ENCODE measurements at places on chromosomes 7 and 10.
A peak's percentile ranks its signal among the peaks of the same experiment; 100 is the strongest.

- no peak for DNase-seq
Measured at GRCh38 chr7:35797311-35797710, 3.5 kb upstream of the SEPTIN7 start.

GRCh38 chr10:86693721-86694369 is 25.5 kb downstream of the LDB3 start:
- DNase-seq = no peak

GRCh38 chr10:42645103-42645502 is 6.7 kb upstream of the ZNF33B start:
- DNase-seq = no peak

DNA sequence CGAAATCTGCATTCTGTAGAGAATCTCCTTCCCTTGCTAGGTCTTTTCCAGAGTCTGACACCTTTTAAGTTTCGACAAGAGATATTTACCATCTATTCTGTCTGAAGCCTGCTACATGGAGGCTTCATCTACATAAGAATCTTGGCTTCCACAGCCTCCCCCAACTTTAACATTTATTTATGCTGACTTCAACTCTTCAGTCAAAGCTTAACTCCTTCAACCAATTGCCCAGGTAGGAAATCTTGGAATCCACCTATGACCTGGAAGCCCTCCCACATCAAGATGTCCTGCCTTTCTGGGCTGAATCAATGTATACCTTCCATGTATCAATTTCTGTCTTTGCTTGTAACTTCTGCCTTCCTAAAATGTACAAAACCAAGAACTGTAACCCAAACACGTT is 54.7 kb downstream of the MINPP1 start:
- no peak for DNase-seq

GRCh38 chr7:12686234-12686890 is 1.1 kb upstream of the ARL4A start:
- DNase-seq = peak; percentile 61

DNA sequence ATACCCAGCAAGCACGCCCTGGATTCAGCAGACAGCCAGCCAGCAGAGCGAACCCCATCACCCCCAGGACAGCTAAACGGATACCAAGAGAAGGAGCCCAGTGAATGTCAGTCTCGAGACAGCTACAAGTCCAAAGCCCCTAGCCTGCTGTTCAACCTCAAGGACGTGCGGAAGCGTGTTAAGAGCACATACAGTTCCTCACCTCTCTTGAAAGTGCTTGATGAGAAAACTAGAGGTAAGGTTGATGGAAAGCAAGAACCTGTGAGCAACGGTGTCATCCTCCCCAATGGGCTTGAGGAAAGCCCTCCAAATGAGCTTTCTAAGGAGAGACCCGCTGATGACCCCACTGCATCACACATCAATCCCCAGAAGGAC is 24.9 kb downstream of the C10orf71 start:
- DNase-seq = no peak

GRCh38 chr7:107100824-107101223 is 56.3 kb downstream of the PRKAR2B start:
- DNase-seq = no peak

DNA sequence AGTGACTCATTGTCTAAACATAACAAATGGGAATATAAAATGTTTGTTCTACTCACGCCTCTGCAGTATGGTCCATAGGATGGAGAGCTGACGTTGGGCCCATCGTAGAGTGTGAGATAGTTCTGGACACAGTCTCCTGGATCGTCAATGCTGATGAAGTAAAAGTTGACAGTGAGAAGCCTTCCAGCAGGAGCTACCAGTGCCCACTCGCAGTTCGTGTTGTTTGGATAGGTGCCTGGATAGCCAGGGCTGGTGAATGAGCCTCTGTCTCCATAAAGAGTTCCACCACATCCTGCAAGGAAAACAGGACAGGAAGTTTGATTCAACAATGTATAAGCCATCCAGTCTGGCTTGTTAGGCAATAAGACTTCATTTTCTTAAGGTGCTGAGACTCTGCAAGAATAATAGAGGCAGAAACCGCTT is 79.6 kb downstream of the OR13A1 start:
- no peak for DNase-seq

- DNase-seq = no peak
Measured at GRCh38 chr10:77005871-77006270, 631.7 kb downstream of the KCNMA1 start.

DNA sequence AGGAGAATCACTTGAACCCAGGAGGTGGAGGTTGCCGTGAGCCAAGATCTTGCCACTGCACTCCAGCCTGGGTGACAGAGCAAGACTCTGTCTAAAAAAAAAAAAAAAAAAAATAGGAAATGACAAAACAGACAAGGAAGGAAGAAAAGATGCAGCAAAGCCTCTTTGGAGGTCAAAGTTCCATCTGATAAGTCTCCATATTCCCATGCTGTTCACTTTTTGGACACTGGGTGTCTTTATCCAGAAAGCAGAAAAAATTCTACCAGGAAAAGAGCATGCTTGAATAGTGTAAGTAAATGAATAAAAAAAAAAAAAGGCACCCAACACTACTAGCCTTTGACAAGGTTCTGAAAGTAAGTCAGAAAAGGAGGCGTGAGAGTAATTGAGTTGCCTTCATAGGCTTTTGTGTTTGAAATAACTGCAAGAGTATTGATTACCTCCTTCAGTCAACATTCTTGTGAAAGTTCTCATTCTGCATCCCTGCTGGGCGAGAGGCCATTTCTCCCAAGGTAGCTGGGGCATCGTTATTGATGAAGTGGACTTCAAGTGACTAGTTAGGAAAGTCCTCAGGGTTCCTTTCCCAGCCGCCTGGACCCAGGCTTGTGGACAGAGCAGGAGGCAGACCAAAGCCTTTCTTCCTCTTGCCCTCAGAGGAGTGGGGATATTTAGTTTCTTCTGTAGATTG is 133.3 kb upstream of the KIF5B start:
- DNase-seq = no peak

DNA sequence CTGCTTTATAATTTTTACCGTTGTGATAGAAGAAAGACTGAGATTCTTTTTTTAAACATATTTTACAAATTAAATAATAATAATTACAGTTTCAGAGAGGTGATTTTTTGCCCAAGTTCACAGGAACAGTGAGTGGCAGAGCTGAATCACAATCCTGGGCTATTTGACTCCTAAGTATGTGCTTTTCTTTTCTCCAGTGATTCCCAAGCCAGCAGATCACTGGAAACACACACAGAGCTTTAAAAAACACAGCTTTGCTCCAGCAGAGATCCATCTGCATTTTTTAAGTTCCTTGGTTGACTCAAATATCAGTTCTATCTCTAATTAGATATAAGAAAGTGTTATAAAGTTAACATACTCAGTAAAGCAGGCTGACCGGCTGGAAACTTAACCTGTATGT is 69.0 kb downstream of the AHR start:
- DNase-seq = no peak

- DNase-seq = no peak
Measured at GRCh38 chr7:2730846-2731770, 43.1 kb downstream of the AMZ1 start.

- DNase-seq = no peak
Measured at GRCh38 chr10:46264737-46265368, 21.9 kb upstream of the ANTXRL start.

DNA sequence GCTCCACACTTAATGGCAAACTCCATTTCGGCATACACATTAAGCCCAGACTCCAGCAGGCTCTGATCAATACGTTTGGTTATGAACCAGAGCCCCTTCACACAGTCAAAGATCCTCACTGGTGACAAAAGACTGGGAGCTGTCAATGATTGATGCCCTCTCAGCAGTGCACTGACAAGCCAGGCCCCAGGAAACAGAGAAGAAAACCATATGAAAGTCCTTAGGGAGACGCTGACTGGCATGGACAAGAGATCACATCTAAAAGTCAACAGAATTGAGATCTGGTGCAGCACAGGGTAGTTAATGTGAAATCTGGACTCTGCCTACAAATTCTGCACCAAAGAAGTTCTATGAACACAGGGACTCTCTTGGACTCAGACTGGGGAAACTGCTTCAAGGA is 600.9 kb upstream of the NRP1 start:
- DNase-seq = no peak

DNA sequence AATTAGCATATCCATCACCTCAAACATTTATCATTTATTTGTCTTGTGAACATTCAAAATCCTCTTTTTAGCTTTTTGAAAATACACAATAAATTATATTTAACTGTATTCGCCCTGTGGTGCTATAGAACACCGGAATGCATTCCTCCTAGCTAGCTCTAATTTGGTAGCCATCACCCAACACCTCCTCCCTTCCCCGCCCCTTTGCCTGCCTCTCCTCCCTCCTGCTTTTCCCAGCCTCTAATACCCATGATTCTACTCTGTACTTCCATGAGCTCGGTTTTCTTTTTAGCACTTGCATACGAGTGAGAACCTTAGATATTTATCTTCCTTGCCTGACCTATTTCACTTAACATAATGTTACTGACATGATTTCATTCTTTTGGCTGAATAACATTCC is 80.1 kb downstream of the ANKRD26 start:
- DNase-seq = no peak

GRCh38 chr10:90734415-90734814 is 123.4 kb downstream of the HTR7 start:
- DNase-seq = no peak

DNA sequence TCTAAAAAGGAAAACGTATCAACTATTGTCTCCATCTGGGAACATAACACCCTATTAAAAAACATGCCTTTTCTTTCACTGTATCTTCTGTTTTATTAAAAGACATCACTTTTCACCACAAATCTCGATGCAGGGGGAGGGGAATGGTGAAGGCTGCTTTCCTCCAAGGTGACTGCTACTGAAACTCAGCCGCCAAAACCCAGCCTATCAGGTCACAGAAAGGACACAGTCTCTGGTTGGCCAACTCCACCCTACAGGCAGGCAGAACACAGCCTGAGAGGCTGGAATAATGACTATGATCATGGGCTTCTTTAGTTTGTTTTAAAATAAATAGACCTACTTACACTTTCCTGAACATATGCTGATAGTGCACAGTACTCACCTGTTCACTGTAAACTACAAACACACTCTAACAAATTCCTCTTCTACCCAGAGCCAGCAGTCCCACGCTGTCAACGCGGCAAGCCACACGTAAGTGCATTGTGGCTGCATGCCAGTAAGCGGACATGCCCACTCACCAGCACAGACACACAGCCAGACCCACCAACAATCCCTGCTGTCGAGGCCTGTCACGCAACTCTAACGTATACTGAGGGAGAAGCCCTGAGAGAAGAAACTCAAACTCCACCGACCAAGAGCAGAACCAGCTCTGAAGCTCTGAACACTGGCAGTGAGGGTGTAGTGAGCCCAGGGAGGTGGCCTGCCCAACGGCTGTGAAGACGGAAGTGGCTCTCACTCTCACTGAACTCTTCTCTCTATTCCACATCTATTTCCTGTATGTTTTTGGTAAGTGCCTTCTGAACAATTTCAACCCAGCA is 41.8 kb downstream of the NCAPG2 start:
- DNase-seq = no peak

GRCh38 chr10:66822801-66823200 is 103.0 kb upstream of the LRRTM3 start:
- DNase-seq = peak; percentile 3

DNA sequence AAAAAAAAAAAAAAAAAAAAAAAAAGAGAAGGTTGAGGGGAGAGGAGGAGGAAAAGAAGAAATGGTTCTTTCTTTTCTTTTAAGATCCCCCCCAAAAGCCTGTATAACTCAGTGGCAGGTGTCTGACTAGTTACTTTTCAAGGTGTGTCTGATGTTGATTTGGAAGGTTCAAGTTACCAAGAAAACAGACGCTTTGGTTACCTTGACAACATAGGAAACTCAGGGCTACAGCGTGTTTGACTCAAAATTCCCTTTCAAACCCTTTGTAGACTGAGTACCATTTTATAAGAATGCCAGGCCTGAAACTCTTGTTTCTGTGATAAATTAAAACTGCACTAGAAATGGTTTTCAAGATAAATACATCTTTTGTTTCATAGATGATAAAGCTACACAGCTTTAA is 286.8 kb downstream of the SKIDA1 start:
- DNase-seq = no peak

DNA sequence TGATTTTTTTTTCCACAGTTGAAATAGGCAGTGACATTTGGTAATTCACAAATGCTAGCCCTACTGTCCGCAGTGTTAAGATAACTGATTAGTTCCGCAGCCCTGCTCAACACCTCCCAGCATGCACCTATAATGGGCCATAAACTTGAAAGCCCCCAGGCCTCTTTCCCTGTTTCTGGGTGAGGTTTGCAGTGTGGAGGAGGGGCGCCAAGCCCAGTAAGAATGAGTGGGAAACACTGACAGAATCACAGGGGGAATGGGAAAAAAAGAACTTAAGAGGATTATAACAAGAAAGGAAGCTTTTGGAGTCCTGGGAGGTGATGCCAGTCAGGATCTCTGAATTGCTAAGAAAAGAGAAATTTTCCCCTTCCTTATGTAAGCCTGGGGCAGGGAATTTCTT is 39.6 kb upstream of the SP8 start:
- DNase-seq = no peak

DNA sequence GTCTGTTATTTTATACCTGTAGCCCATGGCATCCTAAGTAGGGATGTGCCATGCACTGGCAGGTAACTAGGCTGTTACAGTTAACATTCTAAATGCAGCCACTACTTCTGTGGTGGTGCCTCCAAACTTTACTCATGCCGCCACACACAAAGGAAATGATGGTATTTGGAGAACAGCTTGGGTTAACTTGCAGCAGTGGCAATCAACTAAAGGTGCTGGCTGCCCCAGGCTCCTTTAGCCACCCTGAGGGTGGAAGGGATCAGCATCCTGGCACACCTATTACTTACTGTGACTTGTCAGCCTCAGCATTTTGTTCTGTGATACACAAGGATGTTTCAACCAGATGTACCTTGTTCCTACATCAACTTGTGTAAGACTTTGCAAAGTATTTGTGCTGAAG is 221.8 kb upstream of the PPP1R3A start:
- no peak for DNase-seq

DNA sequence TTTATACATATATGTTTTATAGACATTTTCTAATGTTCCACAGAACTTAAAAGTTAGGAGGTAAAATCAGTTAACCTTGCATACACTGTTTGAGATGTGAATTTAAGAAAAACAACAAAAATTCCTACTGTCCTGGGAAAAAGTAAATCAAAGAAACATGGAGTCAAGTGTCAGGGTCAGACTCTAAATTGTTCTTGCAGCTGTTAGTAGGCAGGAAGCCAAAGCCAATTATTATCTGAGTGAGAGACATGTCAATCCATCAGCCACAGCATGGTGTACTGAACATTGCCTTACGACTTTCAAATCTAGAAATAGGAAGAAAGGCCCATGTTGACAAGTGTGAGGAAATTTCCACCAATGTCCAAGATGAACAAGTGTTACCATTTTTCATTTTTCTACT is 461.2 kb upstream of the MBL2 start:
- DNase-seq = no peak

- DNase-seq = no peak
Measured at GRCh38 chr10:130061760-130062159, 48.9 kb downstream of the C10orf143 start.
